AG08396 (cell line): ENCODE measurements at places on chromosomes 4 and X.
A peak's percentile ranks its signal among the peaks of the same experiment; 100 is the strongest.

- no peak for DNase-seq
These were observed 72.9 kb downstream of the CLDN34 start for GRCh38 chrX:10039821-10040793.

- DNase-seq: no peak
These were observed 260.1 kb upstream of the FTHL17 start for GRCh38 chrX:31331928-31332327.

GRCh38 chr4:1370321-1371124, 23.5 kb downstream of the UVSSA start:
- DNase-seq: no peak

- DNase-seq: no peak
These were observed 10.6 kb downstream of the HMX1 start for GRCh38 chr4:8860892-8861575.

DNA sequence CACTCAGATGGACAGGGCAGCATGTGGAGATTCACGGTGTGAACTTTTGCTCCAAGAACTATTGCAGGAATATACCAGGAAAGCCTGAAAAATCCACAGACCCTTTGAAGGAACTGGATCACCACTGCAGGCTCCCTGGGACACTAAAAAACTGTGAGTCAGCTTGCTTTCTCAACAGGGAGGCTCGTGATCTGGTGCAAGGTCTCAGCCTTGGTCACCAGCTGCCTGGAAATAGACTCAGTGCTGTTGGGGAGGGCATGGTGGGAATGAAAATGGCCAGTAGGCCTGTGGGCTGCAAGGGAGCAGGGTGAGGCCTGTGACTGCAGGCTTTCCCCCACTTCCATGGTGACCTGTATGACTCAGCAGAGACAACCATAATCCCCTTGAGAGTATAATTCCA, 426.4 kb upstream of the RPS6KA3 start:
- DNase-seq: no peak

DNA sequence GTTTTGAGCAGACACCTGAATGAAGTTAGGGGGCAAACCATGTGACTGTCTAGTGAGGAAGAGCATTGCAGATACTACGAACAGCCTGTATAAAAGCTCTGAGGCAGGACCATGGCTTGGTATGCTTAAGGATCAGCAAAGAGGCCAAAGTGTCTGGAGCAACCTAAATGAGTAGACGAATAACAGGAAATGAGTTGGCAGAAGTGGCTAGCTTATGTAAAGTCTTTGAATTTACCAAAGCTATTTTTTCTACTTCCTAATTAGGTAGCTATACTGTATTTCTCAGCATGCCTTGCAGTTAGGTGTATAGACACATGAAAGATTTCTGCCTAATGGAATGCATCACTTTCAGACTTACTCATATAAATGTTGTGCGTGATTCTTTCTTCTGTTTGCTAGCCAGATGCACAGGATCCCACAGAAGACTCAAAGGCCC, 9.3 kb upstream of the GPRIN3 start:
- no peak for DNase-seq

DNA sequence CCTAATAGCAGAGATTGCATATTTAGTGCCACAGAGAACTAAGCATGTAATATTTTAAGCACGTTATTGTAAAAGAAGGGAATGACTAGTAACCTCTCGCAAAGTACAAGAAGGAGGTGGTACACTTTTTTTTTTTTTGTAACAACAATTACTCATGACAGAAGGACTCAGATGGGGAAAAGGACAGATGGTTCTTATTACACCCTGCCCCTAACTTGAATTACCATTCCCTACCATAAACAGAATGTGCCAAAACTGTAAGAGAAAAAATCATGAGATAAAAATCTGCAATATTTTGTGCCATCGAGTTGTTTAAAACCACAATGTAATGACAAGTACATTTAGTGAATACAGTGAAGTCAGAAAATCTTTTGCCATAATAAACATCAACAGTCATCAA, 33.0 kb upstream of the RAPGEF2 start:
- peak; percentile 30 for DNase-seq

GRCh38 chr4:78667764-78668163, 108.4 kb upstream of the BMP2K start:
- DNase-seq: no peak

GRCh38 chr4:107970063-107970798, 19.5 kb upstream of the HADH start:
- DNase-seq: no peak

GRCh38 chrX:68941385-68941952, 112.6 kb downstream of the EFNB1 start:
- DNase-seq: peak; percentile 11

GRCh38 chrX:25052798-25053534, 37.2 kb upstream of the ARX start:
- DNase-seq: no peak

GRCh38 chr4:3317011-3317655, 24.3 kb downstream of the RGS12 start:
- no peak for DNase-seq

GRCh38 chrX:86295293-86295692, 147.0 kb downstream of the DACH2 start:
- no peak for DNase-seq

GRCh38 chr4:5474756-5475155, 233.6 kb downstream of the EVC2 start:
- no peak for DNase-seq

DNA sequence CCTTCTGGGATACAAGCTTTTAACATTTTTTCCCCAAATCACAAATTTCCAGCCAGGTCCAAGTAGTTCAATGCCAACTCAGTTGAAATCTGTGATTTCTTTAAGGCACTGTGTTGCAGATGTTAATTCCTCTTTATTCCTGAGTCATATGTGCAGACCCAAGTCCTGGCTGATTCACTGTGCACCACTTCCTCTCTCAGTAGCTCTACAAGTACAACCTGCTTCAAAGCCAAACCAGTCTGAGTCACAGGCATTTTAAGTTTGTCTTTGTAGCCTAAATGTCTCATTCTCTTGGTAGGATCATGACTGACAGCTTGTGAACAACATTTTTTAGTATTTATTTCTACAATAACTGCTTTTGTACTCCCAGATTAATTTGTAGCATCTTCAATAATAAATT, 165.6 kb upstream of the S100G start:
- DNase-seq: peak; percentile 71

DNA sequence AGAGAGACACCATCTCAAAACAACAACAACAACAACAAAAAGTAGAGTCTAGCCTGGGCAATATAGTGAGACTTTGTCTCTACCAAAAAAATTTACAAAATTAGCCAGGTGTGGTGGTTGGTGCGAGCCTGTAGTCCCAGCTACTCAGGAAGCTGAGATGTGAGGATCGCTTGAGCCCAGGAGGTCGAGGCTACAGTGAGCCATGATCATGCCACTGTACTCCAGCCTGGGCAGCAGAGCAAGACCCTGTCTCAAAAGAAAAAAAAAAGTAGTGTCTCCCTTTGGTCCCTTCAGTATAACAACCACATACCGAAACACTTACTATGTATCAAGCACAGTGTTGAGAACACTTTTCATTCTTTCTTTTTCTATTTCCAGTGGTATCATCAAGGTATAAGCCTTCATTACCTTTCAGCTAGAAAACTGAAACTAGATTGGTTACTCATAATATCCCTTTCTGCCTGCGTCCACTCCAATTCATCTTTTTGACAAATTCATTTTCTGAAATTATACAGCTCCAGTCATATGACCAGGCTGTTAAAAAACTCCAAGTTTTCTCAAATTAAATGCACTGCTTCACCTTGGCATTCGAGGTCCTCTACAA, 54.1 kb downstream of the RPS6KA3 start:
- DNase-seq: no peak

DNA sequence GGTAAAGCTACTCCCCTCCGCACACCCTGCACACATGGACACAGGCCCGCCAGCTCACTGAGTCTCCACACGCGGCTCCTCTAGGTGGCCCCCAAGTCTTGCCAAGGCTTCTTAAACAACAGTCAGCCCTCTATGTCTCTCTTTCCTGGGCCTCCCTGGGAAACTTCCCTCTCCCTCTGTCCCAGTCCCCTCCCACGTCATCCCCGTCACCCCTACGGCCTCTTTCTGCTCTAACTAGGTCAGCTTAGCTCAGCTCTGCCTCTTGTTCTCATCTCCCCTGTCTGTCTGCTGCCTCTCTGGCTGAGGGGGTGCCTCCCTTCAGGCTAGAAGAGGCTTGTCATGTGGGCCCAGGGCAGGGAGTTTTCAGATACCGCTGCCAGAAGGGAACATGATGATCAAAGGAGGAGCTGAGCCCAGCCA, 38.8 kb downstream of the SEPTIN6 start:
- DNase-seq: no peak

DNA sequence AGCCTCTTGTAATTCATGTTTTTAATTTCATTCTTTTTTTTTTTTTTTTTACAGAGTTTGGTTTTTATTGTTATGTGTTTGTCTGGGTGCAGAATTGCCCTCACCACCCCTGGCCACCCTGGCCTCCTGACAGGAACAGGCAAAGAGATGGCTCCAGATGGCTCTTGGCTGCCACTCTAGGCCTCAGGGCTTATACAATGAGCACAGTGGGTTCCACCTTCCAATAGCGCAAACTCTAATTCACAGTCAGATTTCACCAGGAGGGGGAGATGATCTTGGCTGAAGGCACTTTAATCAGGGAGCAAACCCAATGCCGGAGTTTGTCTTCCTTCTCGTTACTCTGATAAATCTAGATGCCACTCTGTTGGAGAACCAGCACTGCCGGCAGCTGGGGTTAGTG, 24.8 kb downstream of the CPE start:
- DNase-seq: no peak

DNA sequence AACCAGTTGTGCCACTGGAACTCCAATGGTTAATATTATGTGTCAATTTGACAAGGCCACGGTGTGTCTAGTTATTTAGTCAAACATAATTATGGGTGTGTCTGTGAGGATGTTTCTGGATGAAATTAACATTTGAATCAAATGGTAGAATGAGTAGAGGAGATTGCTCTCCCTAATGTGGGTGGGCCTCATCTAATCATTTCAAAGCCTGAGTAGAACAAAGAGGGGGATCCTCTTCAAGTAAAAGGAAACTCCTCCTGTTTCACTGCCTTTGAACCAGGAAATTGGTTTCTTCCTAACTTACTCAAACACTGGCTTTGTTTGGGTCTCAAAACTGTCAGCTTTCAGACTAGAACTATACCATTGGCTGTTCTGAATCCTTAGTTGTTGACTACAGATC, 1692.1 kb downstream of the PCDH19 start:
- DNase-seq: no peak

GRCh38 chrX:31124536-31124935, 52.7 kb upstream of the FTHL17 start:
- DNase-seq: no peak

GRCh38 chr4:25908491-25908901, 5.5 kb upstream of the SMIM20 start:
- DNase-seq: peak; percentile 84

- DNase-seq: no peak
These were observed 1395.3 kb downstream of the RAPGEF2 start for GRCh38 chr4:160498211-160498610.

DNA sequence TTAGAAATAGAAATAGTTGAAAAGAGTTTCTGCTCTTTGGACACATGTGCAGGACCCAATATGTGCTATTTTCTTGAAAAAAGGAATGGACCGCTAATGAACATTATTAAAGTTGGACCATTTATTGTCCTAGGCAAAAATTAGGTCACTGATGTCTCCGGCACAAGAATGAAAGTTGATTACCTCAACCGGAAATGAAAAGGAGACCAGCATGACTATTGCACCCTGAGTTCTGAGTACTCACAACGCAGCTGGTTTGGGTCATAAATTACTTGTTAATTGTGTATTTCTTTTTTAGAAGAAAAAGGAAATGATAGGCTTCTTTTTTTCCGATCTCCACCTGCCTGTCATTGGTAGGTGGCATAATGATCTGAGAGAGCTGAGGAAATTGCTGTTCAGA, 232.7 kb downstream of the ARHGAP24 start:
- DNase-seq: no peak

DNA sequence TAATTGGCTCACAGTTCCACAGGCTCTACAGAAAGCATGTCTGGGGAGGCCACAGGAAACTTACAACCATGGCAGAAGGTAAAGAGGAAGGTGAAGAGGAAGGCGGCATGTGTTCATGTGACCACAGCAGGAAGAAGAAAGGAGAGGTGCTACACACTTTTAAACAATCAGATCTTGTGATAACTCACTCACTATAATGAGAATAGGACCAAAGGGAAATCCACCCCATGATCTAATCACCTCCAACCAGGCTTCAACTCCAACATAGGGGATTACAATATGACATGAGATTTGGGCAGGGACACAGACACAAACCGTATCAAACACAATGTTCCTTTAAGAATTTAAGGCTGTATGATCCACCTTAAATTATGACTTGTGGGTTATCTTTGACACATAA, 10.5 kb upstream of the PGM2 start:
- DNase-seq: no peak

DNA sequence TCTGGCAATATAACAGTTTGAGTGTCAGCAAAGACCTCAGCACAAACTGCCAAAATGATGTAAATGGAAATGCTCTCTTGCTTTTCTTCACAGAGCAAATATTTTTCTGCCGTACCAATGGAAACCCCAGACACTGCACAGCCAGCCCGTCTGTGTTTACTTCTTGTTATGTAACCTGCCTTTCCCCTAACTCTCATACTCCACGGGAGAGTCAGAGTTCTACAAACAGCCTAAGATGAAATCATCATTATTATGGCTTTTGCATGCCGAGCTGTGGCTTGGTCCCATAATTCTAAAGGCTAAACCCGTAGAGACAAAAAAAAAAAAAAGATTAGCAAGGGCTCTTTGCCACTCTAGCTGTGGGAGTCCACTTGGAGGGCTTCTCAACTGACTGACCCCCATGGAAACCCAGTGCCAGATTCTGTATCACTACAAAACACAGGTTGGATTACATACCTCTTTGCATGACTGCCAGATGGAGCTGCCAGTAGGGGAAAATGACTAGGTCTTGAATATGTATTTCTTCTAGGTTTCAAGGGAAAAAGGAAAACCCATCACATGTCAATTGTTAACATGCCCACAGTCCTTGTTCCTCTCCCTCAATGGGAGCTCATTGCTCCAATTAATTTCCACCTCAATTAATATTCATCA, 197.2 kb upstream of the CNKSR2 start:
- no peak for DNase-seq

- DNase-seq: no peak
These were observed 56.4 kb downstream of the C4orf51 start for GRCh38 chr4:145736241-145736831.

GRCh38 chr4:153028535-153028934, 92.4 kb downstream of the FHDC1 start:
- DNase-seq: no peak

DNA sequence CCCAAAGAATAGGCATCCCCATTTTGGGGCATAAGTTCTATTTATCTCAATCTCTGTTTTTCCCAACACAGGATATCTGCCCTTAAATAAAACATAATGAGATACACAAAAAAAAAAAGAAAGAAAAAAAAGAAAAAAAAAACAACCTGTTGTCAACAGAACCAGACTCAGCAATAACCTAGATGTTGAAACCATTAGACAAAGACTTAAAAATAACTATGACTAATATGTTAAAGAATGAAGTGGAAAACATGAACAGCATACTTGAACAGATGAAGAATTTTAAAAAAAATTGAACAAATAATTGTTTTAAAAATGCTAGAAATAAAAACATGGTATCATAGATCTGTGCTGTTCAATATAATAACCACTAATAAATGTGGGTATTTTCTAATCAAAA, 93.4 kb upstream of the RXFP1 start:
- no peak for DNase-seq
